ENCODE measurements at places on chromosomes 7 and 10. TPM values are rescaled to one million over a fixed set of nuclear protein-coding genes. Genes with fewer than 3 reads are reported as not detected.

DNA sequence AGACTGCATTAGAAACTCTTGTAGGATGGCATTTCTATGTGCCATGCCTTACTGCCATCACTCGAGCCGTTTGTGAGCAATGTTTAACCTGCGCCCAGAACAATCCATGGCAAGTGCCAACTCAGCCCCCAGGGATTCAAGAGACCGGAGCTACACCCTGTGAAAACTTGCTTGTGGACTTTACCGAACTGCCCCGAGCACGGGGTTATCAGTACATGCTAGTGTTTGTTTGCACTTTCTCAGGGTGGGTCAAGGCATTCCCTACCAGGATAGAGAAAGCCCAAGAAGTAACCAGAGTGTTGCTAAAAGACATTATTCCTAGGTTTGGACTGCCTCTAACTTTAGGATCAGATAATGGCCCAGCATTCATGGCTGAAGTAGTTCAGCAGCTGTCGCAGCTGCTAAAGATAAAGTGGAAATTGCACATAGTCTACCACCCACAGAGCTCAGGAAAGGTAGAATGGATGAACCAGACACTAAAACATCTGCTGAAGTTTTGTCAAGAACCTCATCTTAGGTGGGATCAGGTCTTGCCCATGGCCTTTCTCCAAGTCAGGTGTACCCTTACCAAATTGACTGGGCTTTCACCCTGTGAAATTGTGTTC, 8.9 kb upstream of the CYREN start:
- DNase-seq = no peak

DNA sequence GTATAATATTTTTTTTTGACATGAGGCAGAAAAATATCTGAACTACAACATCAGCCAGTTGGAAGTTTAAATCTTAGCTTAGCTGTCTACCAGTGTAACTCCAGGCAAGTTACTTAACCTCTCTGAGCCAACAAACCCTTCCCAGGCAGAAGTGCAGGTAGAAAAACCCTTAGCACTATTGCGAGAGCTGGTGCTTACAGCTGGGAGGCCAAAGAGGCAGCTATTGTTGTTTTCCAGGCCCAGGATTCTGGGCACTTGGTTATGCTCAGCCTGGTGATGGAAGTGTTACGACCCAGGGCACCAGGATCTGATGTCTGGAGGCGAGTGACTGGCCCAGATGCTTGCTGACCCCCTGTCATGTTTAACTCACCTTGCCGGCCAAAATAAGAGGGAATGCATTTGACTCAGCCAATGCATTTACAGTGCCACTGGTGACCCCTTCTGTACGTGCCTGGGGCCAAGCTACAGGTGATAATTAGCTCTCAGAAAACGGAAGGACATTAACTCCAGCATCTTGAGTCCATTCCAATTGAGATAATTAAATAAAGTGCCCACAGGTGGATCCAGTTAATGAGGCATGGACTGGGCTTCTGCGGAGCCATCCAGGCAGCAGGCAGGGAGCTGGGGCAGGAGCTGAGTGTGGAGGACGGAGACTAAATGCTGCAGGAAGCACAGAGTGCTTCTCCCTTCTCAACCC, 126.5 kb upstream of the HABP2 start:
- DNase-seq = no peak

DNA sequence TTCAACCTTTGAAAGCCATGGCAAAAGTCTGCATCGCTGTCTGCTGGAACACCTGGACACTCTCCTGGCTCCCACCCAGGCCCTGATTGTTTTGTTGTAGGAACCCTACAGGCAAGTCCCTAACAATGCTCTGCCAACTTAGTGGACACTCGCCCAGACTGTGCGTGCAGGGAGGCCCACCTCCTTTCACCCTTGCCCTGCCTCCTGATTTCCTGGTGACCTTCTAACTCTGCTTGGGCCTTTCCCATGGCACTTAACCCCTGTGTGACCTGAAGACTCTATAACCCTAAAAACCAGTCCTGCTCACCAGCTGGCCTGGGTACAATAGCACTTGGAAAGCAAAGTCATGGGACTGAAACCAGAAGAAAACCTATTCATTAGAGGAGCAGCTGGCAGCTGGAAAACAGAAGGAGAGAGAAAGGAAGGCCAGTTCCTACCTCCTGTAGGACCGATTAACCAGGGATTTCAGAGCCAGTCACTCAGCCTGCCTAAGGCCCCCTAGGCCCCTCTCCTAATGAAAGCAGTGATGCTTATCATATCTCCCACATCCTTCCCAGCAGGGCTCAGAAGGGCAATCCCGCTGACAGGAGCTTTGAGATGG, 82.7 kb upstream of the KMT2E start:
- DNase-seq = no peak

DNA sequence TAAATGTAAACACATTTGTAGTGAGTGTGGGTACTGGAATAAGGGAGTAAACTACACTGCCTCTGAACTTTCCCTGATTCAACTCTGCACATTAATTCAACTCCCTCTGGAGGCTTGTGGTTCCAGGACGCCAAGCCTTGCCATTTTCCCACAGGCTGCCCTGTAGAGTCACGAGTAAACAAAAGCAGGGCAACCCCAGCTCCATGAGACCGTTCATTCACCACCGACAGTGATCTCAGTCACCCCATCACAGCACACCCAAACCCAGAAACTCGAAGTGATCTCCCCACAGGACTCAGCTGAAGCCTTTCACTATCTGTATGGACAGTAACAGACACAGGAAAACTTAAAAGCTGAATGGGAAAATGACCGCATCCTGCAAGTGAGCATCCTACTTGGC, 218.8 kb upstream of the FRMD4A start:
- no peak for DNase-seq

GRCh38 chr10:82866424-82867020, 991.5 kb downstream of the NRG3 start:
- no peak for DNase-seq

DNA sequence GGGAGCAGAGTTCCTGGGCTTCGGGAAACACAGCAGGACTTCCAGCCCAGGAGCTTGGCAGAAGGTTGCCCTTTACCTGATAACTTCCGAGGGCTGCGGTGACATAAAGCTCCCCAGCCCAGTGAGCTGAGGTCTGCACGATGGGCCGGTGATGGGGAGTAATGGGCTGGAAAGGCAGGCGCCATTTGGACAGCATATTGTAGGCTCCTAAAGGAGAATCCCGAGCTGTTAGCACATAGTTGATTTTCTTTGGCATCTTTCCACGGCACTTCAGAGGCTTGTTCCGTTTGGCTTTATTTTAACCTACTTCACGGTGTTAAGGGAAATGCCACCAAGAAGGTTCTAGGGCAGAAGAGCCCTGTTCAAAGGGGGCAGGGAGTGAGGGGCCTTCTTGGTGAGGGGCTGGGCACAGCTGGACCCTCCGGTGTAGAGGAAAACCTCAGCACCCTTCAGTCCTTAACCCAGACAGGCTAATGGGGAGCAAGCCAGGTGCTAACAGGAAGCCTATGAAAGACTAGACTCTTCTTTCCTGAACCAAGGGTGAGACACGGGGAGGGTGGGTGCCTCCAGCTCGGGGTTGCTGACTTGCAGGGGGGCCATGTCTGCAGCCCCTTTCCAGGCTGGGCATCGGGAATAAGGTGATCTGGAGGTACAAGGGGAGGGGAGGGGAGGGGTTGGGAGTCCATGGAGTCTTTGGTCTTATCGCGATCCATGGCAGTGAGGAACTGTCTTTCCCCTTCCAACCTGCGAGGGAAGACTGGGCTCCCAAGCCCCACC, 347.7 kb downstream of the GLRX3 start:
- DNase-seq = no peak

Gene OR2A42
- not detected for total RNA-seq

Gene CRPPA
- 1.1 TPM for total RNA-seq

Gene RPEL1
- 0.10 TPM for total RNA-seq
